ENCODE measurements at places on chromosomes 11 and 22.
A peak's percentile ranks its signal among the peaks of the same experiment; 100 is the strongest.

DNA sequence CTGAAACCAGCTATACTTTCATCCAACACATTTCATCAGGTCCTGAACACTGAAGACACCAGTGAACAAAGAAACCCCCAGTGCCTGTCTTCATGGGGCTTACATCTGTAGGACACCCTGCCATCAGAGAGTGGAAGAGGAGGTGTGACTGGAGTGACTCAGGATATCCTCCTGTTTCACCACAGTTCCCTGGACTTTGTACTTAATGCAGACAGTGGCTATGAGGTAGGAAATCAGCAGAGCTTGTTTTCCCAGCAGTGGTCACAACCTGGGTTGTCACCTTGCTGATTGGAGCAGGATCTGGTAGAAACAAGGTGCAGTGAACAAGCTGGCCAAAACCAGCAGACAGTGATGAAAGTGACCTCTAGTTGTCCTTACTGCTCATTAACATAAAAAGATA is 128.8 kb downstream of the KIRREL3 start:
- no peak for DNase-seq

DNA sequence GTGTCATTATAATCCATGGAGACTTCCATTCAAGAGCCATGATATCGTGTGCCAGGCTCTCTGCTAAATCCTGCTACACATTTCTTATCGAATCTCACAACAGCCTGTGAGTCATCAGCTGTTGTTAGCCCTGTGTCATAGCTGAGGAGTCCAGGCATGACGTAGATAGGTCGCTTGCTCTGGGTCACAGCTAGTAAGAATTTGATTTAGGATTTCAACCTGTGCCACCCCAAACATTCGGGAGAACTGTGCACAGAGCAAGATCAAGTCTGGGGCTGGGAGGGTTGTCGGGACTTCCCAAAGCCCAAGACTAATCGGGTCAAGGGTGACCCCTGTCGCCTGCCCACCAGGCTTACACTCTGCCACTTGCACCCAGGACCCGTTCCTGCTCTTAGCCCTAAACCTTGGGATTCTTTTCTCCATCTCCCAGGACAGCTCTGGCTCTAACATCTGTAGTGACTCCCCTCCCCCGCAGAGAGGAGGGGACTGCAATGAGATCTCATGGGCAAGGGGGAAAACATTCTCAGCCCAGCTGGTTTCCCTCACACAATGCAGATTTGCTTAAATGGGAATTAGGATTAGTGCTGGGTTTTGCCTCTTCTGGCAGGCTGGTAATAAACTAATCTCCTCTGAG is 34.3 kb downstream of the TSPAN18 start:
- DNase-seq, result no peak

GRCh38 chr22:25362215-25362882 is 142.9 kb downstream of the CRYBB2 start:
- DNase-seq, result no peak

GRCh38 chr22:49189871-49190270 is 637.8 kb downstream of the BRD1 start:
- no peak for DNase-seq

DNA sequence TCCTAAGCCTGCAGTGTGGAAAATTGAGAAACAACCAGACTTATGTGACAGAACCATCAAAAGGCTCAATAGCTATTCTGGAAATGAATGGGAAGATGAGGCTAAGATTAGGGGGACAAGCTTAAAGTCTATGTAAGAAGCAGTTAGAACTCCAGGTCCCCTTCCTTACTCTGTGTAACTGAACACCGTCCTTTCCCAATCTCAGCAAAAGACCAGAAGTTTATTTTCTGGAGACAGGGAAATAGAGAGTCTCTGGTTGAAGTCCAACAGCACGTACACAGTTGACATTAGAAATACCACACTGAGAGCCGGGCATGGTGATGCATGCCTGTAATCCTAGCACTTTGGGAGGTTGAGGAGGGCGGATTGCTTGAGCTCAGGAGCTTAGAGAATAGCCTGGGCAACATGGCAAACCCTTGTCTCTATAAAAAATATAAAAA is 93.9 kb downstream of the CD44 start:
- DNase-seq, result no peak

GRCh38 chr11:33723238-33723881 is 12.9 kb downstream of the CD59 start:
- DNase-seq, result no peak

DNA sequence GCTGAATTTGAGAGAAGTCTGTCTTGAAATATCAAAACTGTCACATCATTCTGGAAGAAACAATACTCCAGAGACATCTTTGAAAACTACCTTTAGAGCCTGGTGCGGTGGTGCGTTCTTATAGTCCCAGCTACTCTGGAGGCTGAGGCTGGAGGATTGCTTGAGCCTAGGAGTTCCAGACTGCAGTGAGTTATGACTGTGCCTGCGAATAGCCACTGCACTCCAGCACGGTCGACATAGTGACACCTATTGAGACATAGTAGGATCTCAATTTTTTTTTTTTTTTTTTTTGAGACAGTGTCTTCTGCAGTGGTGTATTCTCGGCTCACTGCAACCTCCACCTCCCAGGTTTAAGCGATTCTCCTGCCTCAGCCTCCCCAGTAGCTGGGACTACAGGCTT is 11.5 kb upstream of the AIFM3 start:
- DNase-seq, result no peak

- peak; percentile 41 for DNase-seq
Measured at GRCh38 chr22:45336971-45337431, 27.3 kb downstream of the FAM118A start.

DNA sequence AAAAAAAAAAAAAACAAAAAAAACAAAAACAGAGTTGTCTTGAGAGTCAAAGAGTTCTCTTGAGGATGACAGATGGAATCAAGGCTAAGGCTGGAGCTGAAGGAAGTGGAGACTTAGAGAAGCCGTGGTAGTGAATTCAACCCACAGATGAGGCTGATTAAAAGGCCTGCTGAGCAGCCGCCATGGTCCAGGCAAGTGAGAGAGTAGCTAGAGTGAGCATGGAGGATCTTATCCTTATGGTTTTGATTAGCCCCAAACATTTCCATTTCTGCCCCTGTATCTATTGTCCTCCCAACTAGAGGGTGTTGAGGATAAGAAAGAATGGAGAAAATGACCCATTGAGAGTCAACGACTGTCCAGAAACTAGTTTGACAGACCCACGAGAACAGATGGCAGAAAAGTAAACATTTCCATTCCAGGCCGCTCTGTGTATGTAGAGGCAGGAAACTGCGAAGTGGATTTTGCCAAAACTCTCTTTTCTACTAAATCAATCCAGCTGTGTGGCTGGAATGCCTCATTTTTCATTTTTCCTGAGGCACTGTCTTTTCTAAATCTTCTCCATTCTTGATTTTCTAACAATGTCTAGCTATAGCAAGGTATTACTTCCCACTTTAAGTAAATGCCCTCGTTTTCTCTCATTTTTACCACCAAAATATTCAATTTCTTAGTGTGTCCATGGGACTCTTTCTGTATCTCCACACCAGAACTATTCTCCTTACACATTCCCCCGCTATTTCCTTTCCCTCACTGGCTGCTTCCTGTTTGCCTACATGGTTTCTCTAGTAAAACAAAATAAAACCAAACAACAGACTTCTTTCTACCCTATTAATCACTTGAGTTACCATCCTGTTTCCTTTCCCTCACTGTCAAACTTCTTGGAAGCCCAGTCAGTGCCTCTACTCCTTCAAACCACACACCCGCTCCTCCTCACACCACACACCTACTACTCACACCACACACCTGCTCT is 5.4 kb upstream of the MMP8 start:
- DNase-seq, result no peak

DNA sequence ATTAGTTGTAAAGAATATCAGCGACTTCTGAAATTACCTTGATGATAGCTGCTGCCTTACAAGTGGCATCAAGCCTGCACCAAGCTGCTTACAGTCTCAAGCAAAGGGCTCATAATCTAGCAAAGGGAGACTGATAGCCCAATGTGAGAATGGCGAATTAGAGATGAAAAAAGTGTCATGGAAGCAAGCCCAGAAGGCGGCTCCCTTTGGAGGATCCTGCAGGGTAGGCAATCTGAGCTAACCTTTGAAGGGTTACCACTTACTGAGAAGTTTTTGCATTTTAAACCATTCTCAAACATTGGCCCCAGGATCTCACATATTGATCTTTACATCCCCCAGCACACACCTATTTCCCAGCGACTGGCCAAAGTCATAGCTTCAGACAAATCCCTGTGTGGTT is 18.5 kb downstream of the GAB2 start:
- no peak for DNase-seq

DNA sequence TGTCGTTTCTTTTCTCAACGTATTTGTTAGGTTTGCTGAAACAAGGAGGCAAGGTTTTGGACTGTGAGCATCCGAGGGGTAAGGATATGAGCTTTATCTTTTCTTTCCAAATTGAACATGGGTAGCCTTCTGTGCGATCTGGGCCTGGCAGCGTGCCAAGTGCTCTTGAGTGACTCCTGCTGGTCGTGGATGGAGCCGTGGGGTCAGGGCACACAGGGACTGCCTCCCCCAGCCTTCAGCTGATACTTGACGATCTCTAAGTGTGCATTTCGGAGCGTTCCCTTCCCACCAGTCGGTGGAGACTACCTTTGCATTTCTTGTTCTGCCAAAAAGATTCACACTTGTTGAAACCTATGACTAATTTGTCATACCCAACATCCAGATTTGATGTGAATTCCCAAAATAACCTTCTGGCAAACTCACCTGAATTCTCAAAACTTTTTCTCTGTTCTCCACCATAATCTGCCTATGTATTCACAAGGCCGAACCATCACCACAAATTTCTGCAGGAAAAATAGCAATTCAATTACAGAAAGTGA is 40.1 kb upstream of the CLMP start:
- DNase-seq, result no peak

DNA sequence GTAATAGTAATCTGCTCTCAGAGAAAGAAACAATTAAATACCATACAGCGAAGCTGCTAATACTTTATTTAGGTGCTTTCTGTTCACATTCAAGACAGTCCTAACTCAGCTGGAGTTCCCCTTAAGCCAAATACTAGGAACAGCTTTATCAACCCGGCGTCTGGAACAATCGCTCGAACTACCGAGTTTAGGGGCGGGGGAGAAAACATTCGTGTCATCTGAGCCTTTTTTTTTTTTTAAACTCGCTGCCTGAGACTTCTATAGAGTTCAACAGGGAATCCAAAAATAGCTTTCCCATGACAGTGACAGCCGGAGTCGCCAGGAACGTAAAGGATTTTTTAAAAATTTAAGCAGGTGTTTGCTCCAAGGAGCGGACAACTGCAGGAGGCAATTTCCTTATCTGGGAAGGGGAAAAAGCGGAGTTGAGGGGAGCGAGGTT is 852 bp downstream of the TRAF6 start:
- no peak for DNase-seq

- no peak for DNase-seq
Measured at GRCh38 chr11:80822308-80822707, 1381.5 kb upstream of the TENM4 start.

DNA sequence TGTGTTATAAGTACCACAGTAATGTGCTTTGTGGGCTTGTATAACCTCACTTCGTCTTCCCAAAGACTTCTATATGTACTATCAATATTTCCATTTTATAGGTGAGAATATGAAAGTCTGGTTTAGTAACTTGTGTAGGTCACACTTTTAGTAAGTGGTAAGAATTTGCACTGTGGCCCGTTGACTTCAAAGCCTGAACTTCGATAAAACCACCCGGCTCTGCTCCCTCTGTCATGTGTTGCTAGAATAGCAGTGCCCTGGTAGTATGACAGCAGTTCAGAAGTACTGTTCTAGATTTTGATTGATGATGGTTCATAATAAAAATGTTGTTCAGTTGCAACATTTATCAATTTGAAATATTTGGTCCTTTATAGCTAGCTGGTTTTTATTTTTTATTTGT is 110.2 kb upstream of the SORL1-AS1 start:
- DNase-seq, result no peak

DNA sequence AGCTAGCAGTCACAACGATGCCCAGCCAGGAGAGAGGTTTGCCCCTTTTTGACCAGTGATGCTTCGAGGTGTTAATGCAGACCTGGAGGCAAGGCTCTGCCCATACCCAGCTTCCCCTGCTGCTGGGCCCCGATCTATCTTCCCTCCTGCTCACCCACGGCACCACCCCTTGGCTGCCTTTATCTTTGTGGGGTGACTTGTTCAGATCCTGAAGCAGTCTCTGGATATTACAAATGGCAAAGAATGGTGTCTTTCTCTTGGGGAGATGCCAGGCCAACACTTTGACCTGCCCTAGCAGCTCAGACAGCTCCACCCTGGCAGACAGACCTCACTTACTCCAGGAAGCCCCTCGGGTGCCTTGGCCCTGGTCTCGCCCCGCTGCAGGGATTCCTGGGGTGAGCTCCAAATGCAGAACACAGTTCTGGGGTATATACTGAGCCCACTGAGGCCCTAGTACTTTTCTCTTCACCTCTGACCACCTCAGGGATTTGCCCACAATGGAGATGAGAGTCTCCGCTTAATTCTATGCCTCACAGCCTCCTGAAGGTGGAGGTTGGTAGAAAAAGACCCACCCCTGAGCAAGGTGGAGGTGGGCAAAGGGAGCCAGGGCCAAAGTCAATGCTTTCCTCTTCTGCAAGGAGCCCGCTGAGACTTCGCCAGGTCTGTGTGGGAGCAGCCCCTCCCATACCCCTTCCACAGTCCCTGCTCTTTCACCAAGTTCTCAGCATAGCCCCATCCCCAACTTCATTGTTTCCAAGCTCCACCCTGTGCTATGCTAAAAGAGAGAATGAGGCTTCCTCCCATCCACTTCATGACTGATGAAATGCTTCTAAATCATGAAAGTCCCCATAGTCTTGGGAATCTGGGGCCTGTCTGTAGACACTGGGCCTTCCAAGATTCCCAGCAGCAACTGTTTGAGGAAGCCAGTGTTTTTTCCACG is 11.1 kb upstream of the ST3GAL4 start:
- no peak for DNase-seq

- DNase-seq, result no peak
Measured at GRCh38 chr22:16845881-16846280, 20.7 kb upstream of the XKR3 start.

DNA sequence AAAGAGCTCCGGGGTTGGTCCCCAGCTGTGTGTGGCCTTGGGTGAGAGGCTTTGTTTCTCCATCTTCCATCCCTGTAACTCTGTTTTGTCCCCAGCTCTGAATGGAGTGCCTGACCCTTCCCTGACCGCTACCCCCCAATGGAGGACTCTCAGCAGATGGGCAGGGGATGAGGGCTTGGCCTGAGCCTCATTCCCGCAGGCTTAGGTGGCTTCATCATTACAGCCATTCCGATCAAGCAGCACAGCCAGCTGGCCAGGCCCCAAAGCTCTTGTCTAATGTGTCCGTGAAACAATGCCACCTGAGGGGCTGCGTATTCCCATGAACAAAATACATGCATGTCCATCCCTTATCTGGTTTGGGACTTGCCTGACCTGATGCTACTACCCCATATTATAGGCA is 3.9 kb upstream of the CDC42EP2 start:
- no peak for DNase-seq
